ENCODE measurements at places on chromosomes 4 and X.

DNA sequence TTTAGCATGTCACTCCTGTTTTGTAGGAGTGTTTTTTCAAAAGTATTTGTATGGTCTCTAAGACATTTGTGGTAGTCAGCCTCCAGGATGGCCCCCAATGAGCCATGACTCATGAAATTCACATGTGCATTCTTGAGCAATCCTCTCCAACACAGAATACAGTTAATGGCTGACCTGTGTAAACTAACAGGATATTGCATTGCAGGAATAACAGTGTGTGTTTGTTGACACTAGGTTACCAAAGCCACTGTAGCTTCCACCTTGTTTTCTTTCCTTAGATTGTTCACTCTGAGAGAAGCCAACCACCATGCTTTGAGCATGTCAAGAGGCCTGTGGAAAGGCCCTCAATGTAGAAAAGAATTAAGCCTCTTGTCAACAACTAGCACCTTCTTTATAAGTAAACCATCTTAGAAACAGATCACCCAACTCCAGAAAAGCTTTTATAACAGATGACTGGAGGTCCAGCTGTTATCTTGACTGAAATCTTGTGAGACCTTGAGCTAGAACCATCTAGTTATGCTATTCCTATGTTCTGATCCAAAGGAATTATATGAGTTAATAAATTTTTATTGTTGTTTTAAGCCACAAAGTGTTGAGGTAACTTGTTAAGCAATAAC is 28.5 kb downstream of the TBCK start:
- DNase-seq: peak; percentile 90

DNA sequence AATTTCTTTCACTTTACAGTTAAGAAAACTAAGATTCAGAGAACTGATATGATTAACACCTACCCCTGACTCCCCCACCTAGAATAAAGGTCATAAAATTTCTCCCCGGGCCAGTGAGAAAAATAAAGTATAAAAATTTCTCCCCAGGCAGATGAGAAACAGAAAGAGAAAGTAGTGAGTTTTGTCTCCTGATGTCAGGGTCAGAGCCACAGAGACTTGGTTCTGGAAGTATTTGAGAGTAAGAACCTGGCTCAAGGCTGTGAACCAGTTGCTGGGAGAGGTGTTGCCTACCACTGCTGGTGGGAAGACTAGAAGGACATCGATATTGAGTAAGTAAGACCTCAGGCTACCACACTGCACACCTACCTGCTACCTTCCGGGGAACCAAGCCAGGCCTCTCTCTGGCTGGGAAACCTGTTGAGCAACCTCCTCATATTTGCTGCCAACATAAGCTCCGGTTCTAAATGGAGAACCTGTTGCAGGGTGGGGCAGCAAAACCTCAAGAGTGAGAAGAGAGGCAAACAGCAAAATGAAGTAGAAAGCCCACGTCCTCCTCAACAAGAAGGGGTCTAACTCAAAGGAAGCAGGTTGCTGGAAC is 104.2 kb upstream of the PUDP start:
- no peak for DNase-seq

GRCh38 chrX:17024886-17025285 is 78.4 kb downstream of the REPS2 start:
- DNase-seq: no peak

DNA sequence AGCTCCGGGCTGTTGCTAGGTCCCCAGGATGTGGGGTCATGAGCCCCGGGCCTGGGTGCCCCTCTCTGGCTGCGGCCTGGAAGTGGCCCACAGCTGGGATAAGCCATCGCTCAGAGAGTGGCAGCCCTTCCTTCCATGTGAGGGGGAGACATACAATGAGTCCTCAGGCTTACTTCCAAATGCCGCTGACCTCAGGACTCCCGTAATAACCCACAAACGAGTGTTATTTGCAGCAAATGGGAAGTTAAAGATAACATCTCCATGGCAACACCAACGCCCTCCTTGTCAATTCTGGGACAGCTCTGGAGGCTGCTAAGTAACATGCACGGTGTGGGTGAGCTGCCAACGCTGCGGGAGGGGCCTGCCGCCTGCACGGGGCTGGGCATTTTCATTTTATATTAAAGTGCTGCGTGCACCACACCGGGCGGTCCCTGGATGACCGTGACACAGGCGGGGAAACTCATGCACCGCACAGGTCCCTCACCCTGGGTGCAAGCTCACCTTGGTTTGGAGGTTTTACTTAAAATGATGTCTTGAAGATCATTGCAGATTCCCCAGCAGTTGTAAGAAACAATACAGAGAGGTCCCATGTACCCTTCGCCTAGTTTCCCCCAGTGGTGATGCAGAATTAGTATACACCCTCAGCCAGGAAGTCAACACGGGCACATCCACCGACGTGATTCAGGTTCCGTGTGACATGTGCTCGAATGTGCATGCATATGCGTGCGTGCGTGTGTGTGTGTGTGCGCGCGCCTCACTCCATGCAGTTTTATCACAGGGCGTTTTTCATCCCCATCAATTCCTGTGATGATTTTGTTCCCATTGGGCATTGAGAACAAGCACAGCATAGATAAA is 79.4 kb downstream of the ABLIM2 start:
- no peak for DNase-seq

DNA sequence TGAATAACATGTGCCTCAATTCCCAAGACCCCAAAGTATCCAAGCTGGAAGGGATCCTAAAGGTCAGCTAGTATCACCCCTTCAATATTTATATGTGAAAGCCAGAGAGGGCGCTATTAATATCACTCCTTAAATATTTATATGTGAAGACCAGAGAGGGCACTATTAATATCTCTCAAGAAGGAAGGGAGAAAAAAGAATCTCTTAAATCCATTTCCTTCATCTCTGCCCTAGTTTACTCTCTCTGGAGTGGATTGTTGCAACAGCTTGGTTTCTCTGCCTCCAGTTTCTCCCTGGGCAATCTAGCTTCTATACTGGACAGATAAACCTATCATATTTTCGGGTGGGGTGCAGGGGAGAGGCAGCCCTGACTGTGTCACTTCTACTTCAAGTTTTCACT is 31.6 kb upstream of the MSN start:
- DNase-seq: no peak

DNA sequence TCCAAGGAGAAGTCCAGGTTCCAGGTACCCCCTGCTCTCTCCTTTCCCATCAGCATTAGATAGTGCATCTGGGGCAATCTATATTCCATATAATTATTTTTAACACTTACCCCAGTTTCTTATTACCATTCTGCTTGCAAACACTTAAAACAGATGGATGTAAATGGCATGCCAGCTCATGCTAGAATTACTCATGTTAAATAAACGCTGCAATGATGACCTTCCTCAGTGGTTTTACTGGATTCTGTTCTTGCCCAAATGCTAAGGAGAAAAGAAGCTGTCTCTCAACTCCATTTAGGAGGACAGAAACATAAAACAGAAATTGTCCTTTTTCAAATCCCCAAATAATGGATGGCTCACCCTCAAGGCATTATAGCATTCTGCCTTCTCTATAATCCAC is 161.1 kb downstream of the NLGN4X start:
- peak; percentile 2 for DNase-seq

DNA sequence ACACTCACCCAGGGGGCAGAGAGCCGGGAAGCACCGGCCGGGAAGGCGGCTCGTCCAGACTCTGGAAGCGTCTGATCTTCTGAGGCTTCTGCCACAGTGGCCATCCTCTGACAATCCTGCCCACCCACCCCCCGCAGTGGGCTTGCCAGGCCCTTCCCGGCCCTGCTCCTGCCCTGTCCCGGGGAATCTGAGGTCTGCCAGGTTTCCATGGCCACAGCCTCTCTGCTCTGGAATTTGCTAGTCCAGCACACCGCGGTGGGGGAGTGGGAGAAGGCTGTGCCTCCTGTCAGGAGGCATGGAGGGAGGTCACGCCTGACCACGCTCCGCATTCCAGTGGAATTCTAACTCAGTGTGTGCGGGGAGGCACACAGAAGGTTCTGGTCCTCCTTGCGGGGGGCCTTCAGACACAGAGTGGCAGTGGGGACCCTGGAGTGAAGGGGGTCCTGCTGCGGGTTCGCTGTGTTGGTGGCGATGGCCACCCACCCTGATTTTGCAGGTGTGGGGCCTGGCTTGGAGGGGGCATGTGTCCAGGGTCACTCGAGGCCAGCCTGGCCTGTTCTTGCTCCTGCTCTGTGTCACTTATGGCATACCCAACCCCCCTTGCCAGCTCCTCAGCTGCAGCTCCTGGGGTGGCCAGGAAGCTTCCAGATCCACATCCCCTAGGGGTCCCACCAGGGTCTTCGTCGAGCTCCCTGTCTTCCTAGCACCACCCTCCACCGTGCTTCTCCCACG is 55.6 kb upstream of the ADRA2C start:
- no peak for DNase-seq

DNA sequence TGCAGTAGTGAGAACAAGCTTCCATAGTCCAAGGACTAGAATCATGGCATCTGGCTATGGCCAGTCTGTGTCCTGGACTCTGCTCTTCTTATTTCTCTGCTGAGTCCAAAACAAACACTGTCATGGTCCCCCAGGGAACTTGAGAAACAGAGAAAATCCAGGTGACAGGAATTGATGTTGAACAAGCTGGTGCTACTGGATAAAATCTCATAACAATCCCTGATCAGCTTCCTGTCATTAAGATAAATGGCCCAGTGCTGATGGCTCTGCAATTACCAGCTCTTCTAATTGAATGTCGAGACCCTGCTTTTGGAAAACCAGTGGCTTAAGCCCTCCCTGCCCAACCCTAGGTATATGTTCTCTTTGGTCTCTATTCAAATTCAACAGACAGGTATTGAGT is 58.8 kb upstream of the ARHGAP36 start:
- DNase-seq: no peak

DNA sequence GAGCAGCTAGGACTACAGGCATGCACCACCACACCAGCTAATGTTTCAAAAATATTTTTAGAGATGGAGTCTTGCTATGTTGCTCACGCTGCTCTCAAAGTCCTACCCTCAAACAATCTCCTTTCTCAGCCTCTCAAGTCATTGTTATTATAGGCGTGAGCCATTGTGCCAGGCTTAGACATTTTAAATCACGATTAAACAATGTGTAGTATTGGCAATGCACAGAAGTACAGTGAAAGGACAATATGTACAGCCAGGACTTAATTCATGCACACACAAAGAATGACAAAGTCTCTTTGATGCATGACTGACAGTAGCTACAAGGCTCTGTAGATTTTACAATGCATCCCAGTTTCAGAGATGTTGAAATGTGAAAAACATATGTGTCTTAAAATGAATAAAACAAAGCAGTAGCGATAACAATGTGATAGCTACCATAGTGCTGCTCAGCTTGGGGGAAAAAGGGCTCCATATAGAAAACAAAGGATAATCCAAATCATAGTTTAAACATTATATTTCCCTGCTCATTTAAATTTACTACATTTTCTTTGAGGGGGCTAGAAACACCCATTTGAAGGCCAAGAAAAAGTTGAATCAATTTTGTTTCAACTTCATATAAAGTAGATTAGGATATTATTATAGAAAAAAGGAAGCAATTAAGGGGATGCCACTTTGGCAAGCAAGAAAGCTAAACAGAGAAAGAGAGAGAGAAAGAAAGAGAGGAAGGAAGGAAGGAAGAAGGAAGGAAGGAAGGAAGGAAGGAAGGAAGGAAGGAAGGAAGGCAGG is 272.4 kb upstream of the SMIM31 start:
- no peak for DNase-seq

DNA sequence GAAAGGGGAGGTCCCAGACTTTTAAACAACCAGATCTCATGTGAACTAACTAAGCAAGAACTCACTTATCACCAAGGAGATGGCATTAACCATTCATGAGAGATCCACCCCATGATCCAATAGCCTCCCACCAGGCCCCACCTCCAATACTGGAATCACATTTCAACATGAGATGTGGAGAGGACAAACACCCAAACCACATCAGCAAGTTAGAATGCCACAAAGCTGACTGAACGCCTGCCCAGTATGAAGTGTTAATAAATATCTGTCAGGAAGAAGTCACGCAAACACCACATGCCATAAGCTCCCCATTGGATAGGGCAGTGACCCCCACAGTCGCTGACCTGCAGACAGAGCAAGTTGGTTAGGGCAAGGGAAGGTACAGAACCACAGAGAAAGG is 14.3 kb downstream of the SLC10A6 start:
- peak; percentile 82 for DNase-seq

- peak; percentile 90 for DNase-seq
These were observed 78.7 kb downstream of the PRKG2 start for GRCh38 chr4:81136161-81136905.

GRCh38 chr4:137032222-137032621 is 500.1 kb downstream of the PCDH18 start:
- peak; percentile 0 for DNase-seq

- DNase-seq: no peak
These were observed 114.4 kb downstream of the FRAS1 start for GRCh38 chr4:78171482-78171881.

GRCh38 chr4:147236806-147237205 is 244.1 kb upstream of the EDNRA start:
- no peak for DNase-seq

- no peak for DNase-seq
These were observed 377.4 kb downstream of the SMARCA1 start for GRCh38 chrX:129145840-129146272.

GRCh38 chr4:166518776-166519175 is 645.7 kb downstream of the TLL1 start:
- no peak for DNase-seq

GRCh38 chrX:53595266-53595810 is 91.2 kb downstream of the HUWE1 start:
- no peak for DNase-seq

- DNase-seq: no peak
These were observed 6.9 kb downstream of the SLC39A8 start for GRCh38 chr4:102338405-102338804.

- DNase-seq: no peak
These were observed 32.7 kb downstream of the SEC24D start for GRCh38 chr4:118803253-118803652.

- DNase-seq: no peak
These were observed 29.2 kb downstream of the NUDT9 start for GRCh38 chr4:87451537-87451936.

- no peak for DNase-seq
These were observed 181.1 kb upstream of the PABPC4L start for GRCh38 chr4:134382478-134383227.

DNA sequence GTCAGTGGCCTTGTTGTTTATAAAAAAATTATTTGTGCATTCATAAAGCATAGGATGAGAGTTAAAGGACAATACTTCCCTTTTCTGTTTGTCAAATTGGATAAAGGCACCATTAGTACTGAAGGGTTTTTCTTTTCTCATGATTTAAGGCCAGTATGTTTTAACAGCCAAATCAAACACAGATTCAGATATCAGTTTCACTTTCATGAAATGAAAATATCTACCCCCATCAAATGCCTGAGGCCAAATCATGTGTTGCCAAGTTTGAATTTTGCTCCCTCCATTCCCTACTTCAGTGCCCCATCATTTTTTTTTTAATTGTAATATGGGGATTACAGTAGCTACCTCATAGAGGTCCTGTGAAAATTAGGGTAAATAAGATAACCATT is 745.9 kb downstream of the RPA4 start:
- DNase-seq: no peak

Measured in fibroblast of skin of right quadriceps (primary cell).